ENCODE measurements at places on chromosomes 5 and 9.

GRCh38 chr5:83401122-83401731 lies 70.3 kb upstream of the VCAN start:
- DNase-seq, result no peak

GRCh38 chr9:131349881-131350563 lies 43.9 kb upstream of the PRRC2B start:
- DNase-seq, result peak; percentile 88

- DNase-seq, result no peak
Observed at GRCh38 chr5:104266161-104266560, 703.6 kb upstream of the NUDT12 start.

GRCh38 chr5:81188962-81189361 lies 44.2 kb upstream of the CKMT2 start:
- DNase-seq, result no peak

GRCh38 chr9:2424619-2425033 lies 197.0 kb upstream of the VLDLR start:
- DNase-seq, result no peak

DNA sequence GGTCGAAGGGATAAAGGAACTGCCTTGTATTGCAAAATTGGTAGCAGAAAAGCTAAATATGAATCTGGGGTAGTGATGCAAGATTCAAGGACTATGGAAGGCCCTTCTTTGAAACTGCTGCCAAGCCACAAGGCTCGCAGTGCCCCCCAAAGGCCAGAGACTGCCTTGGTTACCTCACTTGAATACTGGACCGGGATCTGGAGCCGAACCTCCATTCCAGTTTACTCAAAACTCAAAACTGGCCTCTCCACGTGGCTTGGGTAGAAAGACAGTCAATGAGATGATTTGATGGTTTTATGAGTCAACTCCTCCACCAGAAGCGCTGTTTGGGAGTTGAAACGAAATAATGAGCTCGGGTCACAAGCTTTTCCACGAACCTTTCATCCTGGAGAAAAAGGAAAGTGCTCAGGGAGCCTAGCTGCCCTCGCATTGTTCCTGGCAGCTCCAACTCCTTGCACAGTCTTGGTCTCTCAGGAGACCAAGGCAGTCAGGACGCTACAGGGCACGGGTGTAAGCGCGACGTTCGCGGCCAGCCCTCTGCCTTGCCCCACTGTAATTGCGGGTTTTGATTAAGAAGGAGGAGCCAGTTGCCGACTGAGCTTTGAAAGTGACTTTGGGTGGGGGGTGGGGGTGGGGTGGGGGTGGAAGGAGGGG lies 2.8 kb downstream of the ST8SIA4 start:
- DNase-seq, result peak; percentile 43

DNA sequence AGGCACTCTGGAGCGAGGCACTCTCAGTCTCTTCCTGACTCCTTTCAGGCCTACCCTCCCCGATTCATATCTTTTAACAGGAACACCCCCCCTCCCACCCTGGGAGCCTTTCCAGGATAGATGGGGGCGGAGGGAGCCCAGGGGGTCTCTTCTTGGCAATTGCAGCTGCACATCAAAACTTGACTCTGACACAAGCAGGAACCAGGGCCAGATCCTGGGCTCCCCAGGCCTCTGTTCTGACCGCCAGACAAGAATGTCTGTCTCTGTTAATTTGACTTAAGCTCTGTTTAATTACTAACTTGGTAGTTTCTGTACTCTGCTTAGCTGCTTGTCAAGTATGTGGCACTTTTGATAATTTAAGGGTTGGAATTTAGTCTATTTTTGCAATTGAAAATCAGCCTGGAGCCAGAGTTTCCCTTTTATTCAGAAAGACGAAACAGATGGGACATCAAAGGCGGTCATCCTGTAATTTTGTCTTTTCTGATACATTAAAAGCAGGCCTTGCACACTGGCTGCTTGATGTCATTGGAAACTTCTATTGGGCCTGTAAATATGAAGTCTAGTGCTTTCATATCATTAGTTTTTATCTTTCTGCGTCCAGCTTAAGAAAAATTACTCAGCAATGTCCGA lies 43.3 kb downstream of the ACTL7B start:
- DNase-seq, result no peak

GRCh38 chr5:140628711-140629110 lies 4.3 kb downstream of the CD14 start:
- DNase-seq, result no peak

DNA sequence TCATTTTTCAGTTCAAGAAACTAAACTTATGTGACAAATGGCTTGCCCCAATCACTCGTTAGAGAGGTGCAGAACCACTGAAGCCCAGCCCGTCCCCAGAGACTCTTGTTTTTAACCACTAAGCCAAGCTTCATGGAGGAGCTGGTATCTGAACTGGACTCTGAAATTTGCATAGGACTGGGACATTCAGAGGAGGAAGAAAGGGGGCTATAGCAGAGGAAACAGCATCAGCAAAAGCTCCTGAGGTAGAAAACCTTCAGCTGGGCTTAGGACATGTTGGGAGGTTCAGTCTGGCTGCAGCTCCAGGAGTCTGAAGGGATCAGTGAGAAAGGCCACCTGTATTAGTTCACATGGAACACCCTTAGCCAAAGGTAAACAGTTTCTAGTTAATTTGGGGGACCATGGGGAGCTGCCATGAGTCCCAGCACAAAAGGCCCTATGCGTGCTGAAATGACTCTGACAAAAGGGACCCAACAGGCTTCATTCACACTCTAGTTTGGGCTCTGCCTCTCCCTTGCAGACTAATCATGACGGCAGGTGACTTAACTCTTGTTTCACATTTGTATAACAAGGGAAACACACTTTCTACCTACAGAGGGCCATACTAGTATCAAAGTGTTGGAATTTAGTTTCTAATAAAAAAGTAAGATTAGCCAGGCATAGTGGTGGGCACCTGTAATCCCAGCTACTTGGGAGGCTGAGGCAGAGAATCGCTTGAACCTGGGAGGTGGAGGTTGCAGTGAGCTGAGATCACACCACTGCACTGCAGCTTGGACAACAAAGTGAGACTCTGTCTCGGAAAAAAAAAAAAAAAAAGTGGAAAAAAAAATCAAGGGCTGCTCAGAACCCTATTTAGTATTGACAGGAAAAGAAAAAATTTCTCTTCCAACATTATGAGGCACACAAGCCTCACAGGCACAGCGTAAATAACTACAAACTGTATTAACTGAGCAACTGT lies 10.2 kb downstream of the FBXO10 start:
- DNase-seq, result no peak

GRCh38 chr9:99822109-99822805 lies 572 bp downstream of the NR4A3 start:
- no peak for DNase-seq

DNA sequence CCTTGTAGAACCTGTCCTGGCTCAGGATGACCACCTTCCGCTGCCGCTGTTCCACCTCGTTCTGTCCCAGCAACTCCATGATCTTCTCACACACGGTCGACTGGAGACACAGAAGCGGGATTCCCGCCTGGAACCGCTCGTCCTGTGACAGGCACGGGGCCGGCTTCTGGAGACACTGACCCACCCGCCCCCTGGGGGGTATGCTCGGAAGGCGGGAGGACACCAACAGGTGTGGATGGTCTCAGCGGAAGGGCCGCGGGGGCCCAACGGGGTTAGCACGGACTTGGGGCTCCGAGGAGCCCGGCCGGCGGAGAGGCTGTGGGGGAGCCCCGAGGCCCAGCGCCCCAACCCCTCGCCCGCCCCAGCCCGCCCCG lies 530 bp downstream of the UCK1 start:
- no peak for DNase-seq

- DNase-seq, result no peak
Observed at GRCh38 chr5:122155546-122155945, 26.2 kb downstream of the ZNF474 start.

GRCh38 chr9:16364347-16364746 lies 506.1 kb downstream of the BNC2 start:
- no peak for DNase-seq

DNA sequence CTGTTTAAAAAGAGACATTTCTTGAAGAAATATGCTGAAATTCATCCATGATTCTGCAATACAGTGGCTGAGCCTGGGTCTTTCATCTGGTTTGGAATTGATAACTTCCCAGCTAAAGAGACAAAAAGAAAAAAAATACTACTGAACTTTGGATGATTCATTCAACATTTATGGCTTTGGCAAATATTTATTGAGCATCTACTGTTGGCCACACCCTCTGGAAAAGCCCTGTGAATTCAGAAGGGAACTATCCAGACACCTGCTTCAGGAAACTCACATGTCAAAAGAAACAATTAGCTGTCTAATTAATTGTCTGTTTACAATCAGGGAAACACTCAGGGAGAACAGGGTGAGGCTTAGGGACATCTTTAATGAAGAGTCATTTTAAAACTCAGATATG lies 17.8 kb upstream of the ZNF622 start:
- DNase-seq, result no peak

DNA sequence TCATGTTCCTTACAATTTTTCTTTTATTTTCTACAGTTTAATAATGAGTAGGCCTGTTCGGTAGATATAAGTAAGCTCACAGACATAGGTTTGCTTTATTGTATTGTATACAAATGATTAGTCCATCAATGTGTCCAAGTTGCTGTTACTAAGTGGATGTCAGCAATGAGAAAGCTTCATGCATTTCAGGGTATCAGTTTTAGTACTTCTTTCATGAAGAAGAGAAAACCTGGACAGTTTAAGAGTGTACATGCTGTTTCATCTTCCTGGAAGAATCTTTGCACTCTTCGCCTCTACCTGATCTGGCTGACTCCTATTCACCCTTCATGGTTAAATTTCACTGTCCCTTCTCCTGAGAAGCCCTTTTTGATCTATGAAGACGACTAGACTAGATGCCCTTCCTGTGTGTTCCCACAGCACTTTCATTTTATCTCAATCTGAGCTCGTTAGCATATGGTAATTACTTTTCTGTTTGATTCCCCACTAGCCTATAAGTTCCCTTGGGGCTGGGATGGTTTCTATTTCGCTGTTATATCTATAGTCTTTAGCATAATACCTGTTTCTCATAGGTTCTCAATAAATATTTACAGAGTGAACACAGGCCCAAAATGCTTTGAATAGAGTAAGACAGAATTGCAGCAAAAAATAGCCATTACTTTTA lies 70.7 kb downstream of the CETN3 start:
- no peak for DNase-seq

DNA sequence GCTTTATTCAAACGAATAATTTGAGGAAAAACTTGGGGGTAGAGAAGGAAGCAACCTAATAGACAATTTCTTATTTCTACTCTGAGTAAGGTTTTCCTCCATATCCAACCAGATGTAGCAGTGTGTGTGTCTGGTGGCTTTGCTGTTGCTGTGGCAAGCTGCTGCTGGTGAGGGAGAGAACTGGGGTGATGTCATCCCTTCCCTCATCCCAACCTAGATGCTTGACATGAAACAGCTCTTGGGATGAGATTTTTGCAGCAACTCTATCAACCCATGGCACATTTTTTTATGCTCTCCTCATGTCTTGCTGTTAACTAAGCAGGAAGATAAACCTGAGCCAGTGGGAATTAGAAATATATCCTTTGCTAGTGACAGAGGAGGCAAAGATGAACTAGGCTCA lies 135.8 kb downstream of the PCSK1 start:
- DNase-seq, result no peak

- no peak for DNase-seq
Observed at GRCh38 chr9:114282926-114283325, 40.0 kb upstream of the ORM1 start.

GRCh38 chr9:78001946-78002731 lies 29.5 kb downstream of the GNAQ start:
- no peak for DNase-seq

DNA sequence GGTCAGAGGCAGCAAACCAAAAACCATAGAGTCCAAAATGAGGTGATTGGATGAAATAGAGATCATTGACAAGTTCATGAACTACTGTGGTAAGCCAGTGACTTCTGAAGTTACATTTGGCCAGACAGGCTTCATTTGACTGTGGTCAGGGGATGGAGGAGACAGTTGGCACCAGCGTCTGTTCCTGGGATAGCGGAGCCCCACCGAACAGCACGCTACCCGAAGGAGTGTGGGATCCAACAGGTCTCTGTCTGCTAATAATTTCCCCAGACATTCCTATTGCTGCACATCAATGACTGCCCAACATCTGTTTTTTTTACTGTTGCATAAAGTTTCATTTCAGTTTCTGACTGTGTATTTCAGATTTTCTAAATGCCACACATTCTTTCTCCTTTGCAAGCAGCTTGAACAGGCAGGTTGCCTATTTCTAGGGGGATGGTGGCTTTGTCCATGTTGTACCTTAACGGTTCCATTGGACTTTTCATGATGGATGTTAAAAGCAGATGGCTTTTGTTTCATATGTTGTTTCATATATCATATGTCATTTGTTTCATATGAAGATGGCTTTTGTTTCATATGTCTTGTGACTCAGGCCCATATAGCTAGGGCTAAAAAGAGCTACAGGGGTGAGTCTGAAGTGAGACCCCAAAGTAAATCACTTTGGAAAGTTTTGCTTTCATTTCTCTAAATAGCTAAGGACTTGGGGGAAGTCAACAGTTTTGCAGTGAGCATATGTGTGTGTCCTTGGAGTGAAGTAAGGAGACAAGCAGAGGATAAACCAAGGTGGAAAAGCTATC lies 180.8 kb downstream of the GOLPH3 start:
- no peak for DNase-seq

DNA sequence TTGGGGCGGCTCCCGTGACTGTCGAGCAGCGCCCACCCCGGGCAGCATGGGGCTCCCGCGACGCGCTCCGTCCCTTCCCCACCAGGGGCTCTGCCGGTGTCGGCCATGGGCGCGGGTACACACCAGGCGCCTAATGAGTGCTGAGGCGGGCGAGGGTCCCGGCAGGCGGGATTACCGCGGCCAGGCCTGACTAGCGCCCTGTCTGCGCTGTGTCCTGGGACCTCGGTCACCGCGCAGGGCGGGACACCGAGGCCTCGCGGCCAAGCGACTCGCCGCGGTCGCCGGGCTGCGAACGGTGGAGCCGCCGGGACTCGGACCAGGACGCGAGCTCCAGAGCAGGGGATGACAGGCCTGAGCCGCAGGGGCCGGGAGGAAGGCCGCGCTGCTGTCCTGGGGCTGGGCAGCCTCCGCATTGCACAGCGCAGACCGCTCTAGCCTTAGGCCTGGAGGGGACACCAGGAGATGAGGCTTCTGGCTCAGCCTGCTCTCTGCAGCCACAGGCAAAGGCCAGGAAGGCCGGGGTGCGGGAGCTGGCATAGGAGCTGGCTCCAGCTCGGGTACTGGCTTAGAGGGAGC lies 14.1 kb downstream of the LCN10 start:
- DNase-seq, result no peak

- no peak for DNase-seq
Observed at GRCh38 chr9:119370816-119371215, 1.6 kb upstream of the BRINP1 start.

Measured in stimulated activated CD4-positive, alpha-beta T cell treated with anti-CD3 and anti-CD28 coated beads, Interleukin-15, amount 100 ng/mL, for 48 hours (primary cell).